Islet precursor cell (in vitro differentiated cells): ENCODE measurements at places on chromosomes 12 and 14.
A peak's percentile ranks its signal among the peaks of the same experiment; 100 is the strongest.

GRCh38 chr14:98109326-98109725 lies 1162.7 kb downstream of the BCL11B start:
- DNase-seq, result no peak

DNA sequence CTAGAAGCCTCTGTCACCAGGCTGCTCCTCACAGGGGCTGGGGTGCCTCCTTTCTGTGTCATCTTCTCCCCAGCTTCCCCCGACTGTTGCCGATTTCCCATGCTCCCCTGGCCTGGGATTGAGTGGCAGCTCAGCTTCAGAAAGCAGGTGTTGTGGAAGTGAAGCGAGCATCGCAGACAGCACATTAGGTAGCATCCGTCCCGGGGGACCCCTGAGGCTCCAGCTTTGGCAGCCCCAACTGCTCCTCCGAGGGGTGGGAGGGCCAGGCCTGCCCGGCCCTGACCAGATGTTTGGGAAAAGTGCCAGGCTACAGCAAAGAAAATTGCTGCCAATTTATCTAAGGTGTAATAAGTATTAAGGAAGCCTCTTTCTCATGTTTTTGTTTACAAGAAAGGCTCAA lies 1045.6 kb downstream of the BCL11B start:
- no peak for DNase-seq

- DNase-seq, result peak; percentile 86
These were observed 987 bp downstream of the CCER1 start for GRCh38 chr12:90953956-90954421.

DNA sequence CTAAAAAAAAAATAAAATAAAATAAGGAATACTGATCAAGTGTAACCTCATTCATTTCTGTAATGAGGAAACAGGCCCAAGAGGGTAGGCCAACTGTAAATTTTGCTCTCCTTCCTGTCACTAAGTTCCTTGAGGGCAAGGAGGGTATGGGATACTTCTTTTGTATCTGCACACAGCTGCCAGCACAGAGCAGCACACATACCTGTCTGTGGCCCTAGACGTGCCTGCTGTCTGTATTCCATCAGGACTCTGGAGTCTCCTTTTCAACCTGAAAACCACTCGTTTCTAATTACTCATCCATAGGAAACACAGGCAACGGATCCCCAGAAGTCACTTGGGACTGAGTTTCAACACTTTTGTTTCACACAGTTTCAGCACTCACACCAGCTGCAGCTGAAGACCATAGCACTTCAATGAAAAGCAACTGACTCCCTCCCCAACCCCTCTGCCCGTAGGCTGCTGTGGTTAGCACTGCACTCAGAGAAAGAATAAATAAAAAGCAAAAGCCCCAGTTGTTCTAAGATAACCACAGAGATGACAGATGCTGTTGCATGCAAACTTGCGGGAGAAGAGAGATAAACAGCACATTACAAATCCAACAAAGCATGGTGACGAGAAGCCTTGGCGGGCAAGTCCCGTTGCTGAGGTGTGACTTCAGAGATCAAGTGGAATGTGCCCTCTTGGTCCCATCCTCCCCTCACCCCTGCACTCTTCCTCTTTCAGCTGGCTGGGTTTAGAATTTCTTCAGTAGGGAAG lies 24.9 kb downstream of the CRACR2A start:
- DNase-seq, result no peak
